CD4-positive, alpha-beta T cell treated with Interleukin-15 for 1 hour (primary cell): ENCODE measurements at places on chromosomes 12 and 14.
A peak's percentile ranks its signal among the peaks of the same experiment; 100 is the strongest.

GRCh38 chr12:101779626-101780025 is 40.4 kb upstream of the SYCP3 start:
- DNase-seq: no peak

- DNase-seq: no peak
Measured at GRCh38 chr12:30088259-30088995, 304.7 kb upstream of the TMTC1 start.

- DNase-seq: no peak
Measured at GRCh38 chr12:13961971-13962370, 19.4 kb downstream of the GRIN2B start.

GRCh38 chr12:51896236-51896635 is 8.3 kb downstream of the ANKRD33 start:
- DNase-seq: no peak

DNA sequence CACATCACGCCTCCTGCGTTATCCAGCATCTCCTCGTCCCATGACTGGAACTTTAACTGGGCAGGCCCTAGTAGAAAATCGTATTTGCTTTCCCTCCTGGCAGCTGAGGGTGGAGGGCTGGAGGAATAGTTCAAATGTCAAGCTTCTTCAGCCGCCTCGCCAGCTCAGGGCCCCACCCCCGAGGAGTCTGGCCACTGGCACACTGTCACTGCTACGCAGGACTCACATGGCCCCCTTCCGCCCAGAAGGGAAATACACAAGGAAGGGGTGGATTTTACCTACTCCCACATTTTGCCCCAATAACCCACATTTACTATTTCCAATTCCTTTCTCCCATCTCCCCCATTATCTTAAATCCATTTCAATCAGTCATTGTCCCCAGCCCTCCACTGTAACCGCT is 8.6 kb downstream of the SLC6A13 start:
- DNase-seq: no peak

GRCh38 chr14:95597784-95598211 is 62.9 kb downstream of the GLRX5 start:
- DNase-seq: no peak

DNA sequence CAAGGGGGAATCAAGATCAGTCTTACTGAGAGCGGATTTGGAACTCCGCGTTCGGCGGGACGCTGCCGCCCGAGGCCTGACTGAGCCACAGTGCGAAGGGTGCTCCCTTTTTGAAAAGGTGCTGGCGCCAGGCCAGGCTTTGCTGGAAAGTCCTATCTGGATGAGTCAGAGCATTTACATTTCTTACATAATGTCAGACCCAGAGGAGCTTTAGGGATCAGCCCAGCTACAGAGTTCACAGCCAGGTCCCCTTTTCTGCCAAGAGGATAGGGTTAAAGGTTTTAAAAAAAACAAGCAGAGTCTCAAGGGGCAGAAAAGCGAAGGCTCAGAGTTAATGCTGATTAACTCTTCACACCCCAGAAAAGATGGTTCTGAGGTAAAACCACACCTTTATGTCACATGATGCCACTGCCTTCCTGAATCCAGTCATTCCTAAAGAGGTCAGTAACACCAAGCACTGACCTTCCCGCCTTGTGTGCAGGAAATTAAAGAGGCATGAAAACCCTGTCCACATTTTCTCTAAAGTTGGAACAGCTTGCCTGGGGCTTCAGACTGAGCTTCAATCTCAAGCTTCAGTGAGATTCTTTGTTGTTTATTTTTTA is 11.7 kb upstream of the FBXL14 start:
- DNase-seq: peak; percentile 77

DNA sequence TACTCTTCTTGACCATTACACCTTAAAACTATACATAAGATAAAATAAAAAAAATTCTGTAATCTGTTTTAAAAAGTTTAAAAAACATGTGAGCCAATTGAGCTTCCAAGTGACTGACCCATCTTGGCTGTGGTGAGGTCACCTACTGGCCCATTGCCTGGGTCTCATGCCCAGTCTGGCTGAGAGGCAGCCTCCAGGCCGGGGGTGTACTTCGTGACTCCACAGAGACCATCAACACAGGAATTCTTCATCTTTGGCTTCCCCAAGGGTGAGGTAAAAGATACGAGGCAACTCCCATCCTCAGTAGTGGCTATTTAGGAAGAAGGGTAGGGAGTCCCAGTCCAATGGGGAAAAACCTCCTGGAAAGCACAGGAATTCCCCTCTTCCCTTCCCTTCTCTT is 113.2 kb downstream of the APAF1 start:
- DNase-seq: no peak

DNA sequence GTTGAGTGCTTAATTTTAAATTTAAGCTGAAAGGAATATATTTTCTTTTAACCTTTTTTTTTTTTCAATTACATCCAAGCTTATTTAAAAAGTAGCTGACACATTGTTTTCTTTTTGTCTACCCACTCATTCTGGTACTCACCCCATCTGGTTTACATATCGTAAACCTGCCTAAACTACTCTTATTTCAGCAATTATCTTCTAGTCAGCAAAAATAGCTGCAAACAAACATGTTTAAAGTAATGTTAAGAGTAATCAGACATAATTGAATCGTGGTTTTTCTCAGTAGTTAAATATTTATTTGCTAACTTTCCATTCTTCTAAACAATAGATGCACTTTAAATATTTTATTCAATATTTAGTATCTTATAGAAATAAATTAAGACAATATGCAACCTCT is 492.7 kb upstream of the MGAT4C start:
- DNase-seq: no peak

- DNase-seq: no peak
Measured at GRCh38 chr14:49193332-49194065, 392.7 kb downstream of the RPS29 start.

DNA sequence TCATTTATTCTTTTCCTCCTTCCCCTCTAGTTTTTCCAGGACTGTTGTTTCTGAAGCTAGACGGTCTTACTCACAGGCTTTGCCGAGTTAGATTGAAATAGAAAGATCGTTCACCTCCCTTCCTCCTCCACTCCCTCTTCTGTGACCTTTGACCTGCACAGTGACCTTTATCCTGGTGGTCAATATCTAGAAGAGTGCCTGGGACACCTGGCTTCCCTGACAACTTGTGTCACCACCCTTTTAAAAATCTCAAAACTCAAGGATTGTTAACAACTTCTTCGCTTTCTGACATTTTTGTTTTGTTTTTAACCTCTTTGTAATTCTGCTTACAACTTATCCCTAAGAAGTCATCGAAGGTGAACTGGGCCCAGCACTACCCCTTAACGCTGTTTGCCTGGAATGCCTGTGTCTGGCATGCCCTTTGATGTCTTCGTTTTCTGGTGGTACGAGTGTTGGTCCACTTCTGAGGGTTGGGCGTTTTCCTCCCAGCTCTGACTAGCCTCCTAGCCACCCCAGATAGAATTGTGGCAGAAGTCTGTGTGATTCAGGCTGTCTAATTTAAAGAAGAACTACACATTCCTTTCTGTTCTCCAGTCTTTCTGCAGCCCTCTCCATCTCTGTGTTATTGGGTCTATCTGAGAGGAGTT is 2.8 kb upstream of the KRT75 start:
- DNase-seq: no peak

DNA sequence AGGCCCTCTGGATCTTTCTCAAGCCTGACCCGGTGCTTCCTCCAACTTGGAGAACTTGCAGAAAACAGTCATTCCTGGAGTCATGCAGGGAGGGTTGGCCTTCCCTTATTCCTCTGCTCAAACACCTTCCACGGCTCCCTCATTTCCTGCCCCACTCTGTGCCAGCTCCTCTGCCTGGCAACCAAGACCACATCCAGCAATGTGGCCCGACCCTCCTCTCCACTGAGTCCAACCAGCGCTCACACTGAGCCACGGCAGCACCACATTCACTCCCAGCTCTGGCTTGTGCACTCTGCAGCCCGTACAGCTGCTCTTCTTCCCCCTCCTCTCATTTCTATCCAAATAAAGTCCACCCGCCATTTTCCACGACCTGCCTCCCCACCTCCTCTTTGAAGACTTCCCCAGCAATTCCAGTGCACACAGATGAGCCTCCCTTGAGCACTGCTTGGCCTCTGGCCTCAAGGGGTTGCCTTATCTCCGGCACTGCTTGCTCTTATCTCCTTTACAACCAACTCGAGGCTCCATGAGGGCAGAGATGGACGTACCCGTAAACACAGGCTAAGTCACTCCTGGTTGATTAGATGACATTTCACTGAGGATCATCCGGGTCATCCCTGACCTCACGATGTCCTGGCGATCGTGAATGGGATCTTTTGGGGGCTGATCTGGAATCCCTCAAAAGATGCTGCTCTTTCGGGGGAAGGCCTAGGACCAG is 5.4 kb downstream of the PGF start:
- no peak for DNase-seq

DNA sequence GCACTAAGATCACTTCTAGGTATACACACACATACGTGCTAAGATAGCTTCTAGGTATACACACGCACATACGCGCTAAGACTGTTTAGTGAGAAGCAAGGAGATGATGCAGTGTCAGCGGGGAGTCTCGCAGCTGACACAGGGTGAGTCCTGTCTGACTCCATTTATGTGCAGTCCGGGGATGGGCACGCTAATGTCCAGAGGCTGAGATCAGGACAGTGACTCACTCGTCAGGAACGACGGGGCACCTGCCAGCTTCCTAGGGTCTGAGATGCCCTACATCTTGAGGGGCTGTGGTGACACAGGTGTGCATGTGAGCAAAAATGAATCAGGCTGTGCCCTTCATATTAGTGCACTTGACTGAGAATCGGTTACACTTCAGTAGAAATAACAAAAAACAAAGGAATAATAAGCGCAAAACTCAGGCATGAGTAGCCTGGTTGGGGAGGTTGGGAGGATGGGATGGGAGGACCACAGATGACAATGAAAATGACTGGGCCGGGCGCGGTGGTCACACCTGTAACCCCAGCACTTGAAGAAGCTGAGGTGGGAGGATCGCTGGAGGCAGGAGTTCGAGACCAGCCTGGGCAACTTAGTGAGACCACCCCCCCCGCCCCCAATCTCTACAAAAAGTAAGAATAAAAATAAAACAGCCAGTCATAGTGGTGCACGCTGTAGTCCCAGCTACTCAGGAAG is 29.1 kb upstream of the ULK1 start:
- no peak for DNase-seq

DNA sequence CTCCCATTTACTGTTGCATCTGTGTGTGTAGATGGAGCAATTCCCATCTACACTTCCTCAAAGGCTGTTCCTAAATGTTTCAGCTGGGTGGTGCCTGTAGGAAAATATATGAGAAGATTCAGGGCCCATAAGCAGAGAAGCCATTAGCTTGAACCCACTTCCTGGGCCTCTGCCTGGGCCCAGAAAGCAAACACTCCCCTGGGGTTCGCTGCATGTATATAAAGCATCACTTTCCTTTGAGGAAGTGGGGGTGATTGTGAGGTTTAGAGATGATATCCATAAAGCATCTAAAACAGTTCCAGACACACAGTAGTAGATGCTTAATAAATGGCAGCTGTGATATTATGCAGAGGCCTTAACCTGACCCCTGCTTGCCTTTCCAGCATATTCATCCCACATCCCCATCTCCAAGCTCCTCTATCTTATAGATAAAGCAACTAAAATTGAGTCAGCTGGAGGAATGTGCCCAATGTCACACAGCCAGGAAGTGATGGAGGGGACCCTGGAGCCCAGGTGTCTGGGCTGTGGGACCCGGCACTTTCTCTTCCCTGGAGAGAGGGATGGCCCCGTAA is 280.0 kb upstream of the CRY1 start:
- no peak for DNase-seq

DNA sequence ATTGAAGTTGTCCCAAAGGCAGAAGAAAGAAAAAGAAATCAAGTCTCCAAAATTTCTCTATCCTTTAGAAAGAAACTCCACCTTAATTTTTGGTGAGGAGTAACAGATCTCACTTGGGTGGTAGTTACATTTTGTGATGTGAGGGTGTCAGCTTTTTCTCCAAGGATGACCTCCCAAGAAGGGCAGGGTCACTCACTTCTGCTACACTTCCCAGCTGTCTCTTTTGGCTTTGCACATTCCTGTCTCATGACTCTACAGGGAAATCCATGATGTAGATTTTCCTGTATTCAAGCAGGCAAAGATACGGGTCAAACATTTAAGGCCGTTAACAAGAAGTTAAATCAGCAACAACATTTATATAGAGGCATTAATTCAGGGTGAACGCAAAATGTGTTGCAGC is 1016.4 kb downstream of the NRXN3 start:
- DNase-seq: no peak

GRCh38 chr14:85607651-85608081 is 77.7 kb downstream of the FLRT2 start:
- no peak for DNase-seq

- DNase-seq: no peak
Measured at GRCh38 chr12:13992585-13992984, 11.2 kb upstream of the GRIN2B start.

- DNase-seq: no peak
Measured at GRCh38 chr12:28930704-28931103, 218.4 kb upstream of the FAR2 start.

DNA sequence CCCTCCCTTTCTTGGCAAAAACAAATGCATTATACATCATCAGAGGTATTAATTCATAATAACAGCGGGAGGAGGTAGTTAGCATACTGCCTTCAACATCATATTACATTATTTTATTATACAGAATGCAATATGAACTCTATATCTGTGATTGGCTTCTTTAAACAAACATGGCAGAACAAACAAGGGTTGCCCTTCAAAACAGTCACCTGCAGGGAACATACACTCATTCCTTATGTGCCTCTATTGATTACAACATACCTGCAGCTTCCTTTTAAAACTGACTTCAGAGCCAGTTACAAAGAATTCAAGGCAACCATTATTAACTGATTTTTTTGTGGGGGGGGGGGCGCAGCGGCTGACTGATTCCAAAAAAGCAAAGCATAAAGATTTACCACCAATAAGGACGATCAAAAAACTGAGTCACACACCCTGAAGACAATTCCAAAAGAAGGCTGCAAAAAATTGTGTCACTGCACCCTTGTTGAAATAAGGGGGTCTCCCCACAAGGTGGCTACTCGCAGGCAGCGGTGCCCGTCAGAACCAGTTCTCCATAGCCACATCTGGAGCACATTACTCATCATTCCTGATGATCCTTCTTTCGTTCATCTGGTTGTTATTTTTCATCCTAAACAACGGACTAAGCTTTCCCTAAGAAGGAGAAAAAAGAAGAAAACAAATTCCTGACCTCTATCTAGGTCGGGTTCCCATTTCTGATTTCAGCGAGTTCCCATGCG is 51.8 kb downstream of the SMUG1 start:
- no peak for DNase-seq

DNA sequence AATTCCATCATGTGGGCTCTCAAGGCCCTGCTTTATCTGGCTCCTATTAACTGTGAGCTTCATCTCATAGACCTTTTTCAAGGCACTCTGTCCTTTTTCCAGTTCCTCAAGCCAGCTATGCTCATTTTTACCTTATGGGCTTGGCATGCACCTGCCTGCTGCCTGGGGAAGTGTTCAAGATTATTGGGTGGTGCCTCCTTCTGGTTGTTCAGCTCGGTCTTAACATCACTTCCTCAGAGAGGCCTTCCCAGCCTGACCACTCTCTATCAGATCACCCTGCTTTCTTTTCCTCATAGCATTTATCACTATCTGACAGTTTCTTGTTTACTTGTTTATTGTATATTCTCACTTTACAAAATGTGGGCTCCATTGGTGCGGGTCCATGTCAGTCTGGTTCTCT is 141.3 kb downstream of the PTPRR start:
- no peak for DNase-seq
